CD4-positive, alpha-beta memory T cell (primary cell): ENCODE measurements at places on chromosomes 13 and 19. TPM values are rescaled to one million over a fixed set of nuclear protein-coding genes. Genes with fewer than 3 reads are reported as not detected.

Gene ZNF667
- 0.23 TPM for polyA plus RNA-seq

Gene IGFL3
- not detected for polyA plus RNA-seq

Gene FCER2
- polyA plus RNA-seq = not detected

Gene ZNF728
- polyA plus RNA-seq = not detected

Gene NAT14
- 2.6 TPM for polyA plus RNA-seq

GRCh38 chr13:28171266-28171665 lies 32.9 kb downstream of the PAN3 start:
- no peaks in the 10 kb centered on the region for H3K27me3 ChIP-seq
- H3K27ac ChIP-seq = no peak overlapping the region
- peaks cover 14% of the 10 kb centered on the region for H3K4me1 ChIP-seq
- DNase-seq = no peak
- no peak overlapping the region for H3K4me3 ChIP-seq

DNA sequence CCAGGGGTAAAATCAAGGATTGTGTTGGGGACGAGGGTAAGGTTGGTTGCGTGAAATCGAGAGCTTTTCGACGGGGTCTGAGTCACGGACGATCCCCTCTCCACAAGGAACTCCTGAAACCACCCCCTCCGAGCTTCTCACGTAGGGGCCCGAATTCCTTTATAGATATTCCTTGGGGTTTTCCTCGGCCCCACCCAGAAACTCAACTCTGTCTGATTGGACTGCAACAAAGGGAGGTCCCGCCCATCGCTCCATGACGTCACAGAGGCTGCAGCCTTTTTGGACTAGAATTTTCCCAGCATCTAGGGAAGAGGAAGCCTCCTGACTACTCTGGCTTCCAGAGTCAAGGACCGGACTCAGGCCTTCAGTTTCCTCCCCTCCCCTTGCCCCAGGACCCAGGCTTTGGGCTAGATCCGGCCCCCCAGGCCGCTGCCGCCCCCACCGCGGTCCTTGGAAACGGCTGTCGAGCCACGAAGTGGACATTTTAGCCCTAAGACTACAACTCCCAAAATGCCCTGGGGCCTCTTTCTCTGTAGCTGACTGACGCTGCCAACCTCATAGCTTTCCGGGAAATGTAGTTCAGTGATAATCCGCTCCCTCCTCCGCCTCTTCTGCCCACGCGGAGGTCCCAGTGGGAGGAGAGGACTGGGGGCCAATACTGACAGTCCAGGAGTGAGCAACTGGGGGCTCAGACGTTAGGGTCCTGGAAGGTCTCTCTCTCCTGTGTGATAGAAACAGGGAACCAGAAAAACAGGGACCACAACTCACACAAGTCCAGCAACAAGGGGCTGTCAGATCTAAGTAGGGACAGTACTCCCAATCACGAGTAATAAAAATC lies at the start of gene IZUMO1:
Gene IZUMO1, minus strand, starts transcription at position 172 of the 838 bp plus-strand sequence. CDS start 1,050 bp downstream, outside the sequence.
- peaks cover 5% of the 10 kb centered on the region for H3K27me3 ChIP-seq
- no peak within 1 kb of the TSS for H3K27ac ChIP-seq
- H3K36me3 ChIP-seq = no peaks in the 10 kb centered on the region
- peak; percentile 46 for DNase-seq
- peaks cover 12% of the 10 kb centered on the region for H3K4me1 ChIP-seq
- no peak within 1 kb of the TSS for H3K4me3 ChIP-seq

DNA sequence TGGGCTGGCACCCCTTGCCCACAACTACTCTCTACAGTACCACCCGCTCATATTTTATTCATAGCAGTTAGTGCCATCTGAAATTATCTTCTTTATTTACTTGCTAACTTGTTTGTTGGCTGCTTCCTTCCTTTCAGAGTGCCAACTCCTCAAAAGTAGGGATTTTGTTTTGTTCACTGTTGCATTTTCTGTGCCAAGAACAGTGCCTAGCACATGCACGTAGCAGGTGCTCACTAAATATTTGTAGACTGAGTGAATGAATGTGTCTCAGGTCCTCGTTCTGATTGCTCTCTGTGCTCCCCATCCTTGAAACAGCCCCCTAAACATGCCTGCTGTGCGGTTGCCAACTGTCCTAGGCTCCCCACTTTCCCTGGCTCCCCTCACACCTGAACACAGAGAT lies 1.5 kb downstream of the GIPC1 start:
- H3K4me3 ChIP-seq = no peak overlapping the region
- DNase-seq = no peak
- H3K27ac ChIP-seq = peak overlapping the region; percentile 63
- no peaks in the 10 kb centered on the region for H3K36me3 ChIP-seq
- peaks cover 27% of the 10 kb centered on the region for H3K4me1 ChIP-seq

DNA sequence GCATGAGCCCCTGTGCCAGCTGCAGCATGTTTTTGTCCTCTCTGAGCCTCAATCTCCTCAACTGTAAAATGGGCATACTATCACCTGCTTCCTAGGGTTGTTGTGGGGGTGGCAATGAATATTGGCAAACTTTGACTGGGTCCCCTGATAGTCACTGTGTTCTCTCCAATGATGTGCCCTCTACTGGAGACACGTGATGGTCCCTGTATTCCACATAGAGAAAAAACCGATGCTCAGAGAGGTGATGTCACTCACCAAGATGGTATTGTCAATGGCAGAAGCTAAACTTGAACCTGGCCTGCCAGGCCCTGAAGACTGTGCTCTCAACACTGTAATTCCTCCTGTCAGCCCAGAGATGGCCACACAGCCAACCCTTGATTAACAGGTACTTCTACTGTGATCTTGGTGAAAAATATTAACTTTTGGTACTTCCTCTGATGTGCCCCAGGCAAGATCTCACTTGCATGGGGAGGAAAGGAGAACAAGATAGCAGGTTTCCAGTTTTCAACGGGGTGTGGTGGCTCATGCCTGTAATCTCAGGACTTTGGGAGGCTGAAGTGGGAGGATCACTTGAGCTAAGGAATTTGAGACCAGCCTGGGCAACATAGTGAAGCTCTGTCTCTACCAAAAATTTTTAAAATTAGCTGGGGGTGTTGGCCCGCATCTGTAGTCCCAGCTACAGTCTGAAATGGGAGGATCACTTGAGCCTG lies 3.6 kb downstream of the CEACAM20 start:
- H3K4me3 ChIP-seq = no peak overlapping the region
- H3K4me1 ChIP-seq = no peaks in the 10 kb centered on the region
- H3K36me3 ChIP-seq = no peaks in the 10 kb centered on the region
- no peaks in the 10 kb centered on the region for H3K27me3 ChIP-seq

DNA sequence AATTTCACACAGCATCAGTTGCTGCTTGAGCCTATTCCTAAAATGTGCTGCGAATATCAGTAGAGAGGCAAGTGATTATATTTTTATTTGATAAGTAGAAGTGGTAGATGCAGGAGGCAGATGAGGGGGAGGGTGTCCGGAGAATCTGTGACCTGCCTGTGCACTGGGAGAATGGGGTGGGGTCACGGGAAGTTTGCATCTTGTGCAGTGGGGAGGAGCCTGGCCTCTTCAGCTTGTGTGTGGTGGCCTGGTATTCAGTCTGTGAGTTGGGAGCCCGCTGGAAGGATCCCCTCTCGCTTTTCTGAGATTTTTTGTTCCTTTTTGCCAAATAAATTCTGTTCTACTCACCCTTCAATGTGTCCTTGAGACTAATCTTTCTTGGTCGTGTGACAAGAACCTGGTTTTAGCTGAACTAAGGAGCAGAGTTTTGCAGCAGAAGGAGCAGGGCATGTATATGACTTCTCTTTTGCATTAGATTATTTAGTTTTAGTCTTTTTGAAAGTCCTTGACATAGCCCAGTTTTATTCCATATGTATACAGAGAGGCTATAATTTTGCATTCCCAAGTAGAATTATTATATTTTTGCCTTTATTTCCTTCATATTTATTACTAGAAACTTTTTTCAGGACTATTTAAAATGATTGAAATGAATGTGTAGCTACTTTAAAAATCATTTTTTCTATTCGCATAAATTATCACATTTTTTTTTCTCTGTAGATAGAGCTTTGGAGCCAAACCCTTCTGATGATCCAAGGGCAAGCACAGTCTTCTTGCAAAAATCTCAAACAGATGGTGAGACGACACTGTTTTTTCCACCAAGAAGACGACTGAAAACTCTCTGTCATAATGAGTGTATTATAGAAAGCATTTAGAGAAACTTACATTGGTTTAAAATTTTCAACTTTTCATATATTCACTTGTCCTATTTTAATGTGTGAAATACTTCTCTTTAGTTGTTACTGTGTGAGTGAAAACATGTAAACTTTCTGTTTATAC lies 1257.2 kb downstream of the UQCRFS1 start:
- H3K4me1 ChIP-seq = no peaks in the 10 kb centered on the region
- H3K27ac ChIP-seq = no peak overlapping the region
- H3K36me3 ChIP-seq = no peaks in the 10 kb centered on the region
- no peaks in the 10 kb centered on the region for H3K27me3 ChIP-seq

GRCh38 chr13:109346060-109346459 lies 440.3 kb downstream of the IRS2 start:
- no peaks in the 10 kb centered on the region for H3K36me3 ChIP-seq
- H3K4me3 ChIP-seq = no peak overlapping the region
- no peak for DNase-seq
- H3K27ac ChIP-seq = no peak overlapping the region

DNA sequence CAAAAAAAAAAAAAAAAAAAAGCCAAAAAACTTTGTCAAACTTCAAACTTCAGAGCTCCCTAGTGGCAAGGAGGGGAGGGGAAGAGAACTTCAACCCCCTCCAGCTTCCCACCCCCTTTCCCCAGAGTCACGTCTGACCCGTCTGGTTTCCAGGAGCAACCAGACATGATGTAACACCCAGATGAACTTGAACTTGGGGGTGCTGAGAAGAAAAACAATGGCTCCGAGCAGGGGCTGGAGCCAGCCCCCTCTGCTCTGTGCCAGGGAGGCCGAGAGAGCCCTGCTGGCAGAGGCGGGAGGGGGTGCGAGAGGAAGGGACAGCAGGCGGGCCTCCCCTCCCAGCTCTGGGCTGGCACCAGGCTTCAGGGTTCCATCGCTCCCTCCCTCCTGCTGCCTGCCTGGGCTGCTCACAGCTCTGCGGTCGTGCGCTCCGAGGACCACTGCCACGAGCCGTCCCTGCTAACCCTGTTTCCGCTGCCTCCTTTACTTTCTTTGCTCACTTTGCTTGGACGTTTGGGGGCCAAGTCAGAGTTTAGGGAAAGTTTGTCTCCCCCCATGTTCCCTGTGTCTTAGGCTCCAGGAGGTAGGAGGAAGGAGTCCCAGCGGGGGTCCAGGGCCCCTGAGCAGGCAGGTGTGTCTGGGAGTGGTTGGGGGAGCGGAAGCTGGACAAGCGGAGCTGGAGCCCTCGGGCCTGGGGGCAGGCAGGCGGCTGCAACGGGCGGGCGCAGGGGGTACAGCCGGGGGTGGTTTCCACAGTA lies 11.1 kb downstream of the LYL1 start:
- no peak overlapping the region for H3K4me3 ChIP-seq
- peaks cover 6% of the 10 kb centered on the region for H3K27me3 ChIP-seq
- no peaks in the 10 kb centered on the region for H3K36me3 ChIP-seq
- no peak overlapping the region for H3K27ac ChIP-seq

DNA sequence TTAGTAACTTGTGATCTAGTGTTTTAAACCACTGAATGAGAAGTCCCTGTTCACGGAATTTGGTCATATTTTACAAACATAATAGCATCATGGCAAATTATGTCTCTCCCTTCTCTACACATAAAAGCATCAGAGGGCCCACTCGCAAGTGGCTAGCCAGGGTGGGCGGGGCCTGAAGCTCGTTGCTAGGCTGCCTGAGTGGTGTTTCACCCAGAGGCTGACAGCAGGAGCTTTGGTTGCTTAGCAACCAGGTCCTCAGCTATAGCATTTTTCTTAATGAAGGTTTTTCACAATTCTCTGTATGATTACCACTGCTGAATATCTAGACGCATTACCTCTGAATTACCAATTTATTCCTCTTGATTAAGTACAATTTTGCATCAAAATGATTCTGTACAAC lies 126.5 kb downstream of the NALCN start:
- DNase-seq = no peak
- no peaks in the 10 kb centered on the region for H3K4me1 ChIP-seq

DNA sequence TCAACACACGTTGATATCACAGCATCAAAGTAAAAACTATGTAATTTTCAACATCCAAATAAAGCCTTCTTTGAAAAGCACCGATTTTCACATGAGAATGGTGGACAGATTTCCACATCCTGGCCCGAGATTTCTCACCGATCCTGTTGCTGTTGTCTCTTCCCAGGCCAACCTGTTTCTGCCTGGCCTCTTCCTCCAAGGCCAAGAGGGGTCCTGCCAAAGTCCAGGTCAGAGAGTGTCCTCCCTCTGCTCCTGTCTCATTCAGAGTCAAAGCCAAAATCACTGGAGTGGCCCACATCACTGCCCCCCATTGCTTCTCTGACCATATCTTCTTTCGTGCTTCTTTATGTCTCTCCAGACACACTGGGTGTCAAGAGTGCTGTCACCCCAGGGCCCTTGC lies 49.5 kb downstream of the CHST8 start:
- DNase-seq = no peak
- H3K36me3 ChIP-seq = no peaks in the 10 kb centered on the region
- no peaks in the 10 kb centered on the region for H3K27me3 ChIP-seq
- H3K27ac ChIP-seq = no peak overlapping the region
- H3K4me1 ChIP-seq = no peaks in the 10 kb centered on the region

DNA sequence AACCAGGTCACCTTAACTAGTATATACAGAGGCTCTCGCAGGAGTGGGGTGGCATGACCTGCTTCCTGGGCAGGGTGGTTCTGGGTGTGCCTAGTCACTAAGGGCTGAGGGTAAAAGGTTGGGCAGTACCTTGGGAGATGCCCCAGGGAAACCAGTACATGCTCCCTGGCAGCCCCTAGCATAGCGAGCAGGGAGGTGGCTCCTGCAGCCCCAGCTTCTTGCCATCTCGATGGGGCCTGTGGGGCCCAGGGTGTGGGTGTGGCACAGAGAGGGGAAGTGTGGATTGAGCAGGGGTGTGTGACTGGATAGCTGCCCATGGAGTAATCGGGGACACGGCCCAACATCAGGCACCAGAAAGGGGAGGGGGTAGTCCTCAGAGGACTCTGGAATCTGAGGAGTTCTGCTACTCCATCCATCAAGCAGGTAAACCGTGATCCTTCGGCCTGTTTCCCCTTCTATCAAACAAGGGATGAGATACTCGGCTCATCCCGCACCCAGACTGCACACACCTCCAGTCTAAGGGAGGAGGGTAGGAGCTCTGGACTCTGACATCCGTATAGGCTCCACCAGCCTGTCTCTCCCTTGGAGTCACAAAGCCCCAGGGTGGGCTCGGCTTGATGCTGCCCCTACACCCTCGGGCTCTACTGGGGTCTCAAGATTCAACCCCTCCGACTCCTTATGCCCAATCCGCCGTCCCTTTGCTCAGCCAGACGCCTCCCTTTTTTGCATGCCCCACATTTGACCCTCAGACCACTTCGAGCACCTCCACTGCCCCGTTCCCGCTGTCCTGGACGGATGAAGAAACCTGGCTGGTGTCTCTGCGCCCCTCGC lies 1.1 kb downstream of the ZBTB45 start:
- H3K36me3 ChIP-seq = peaks cover 13% of the 10 kb centered on the region
- DNase-seq = no peak
- peak overlapping the region; percentile 82 for H3K27ac ChIP-seq
- H3K4me1 ChIP-seq = peaks cover 36% of the 10 kb centered on the region
- H3K4me3 ChIP-seq = peak overlapping the region; percentile 88

- H3K4me1 ChIP-seq = no peaks in the 10 kb centered on the region
- no peak overlapping the region for H3K4me3 ChIP-seq
- no peaks in the 10 kb centered on the region for H3K27me3 ChIP-seq
- H3K27ac ChIP-seq = no peak overlapping the region
- no peaks in the 10 kb centered on the region for H3K36me3 ChIP-seq
- DNase-seq = no peak
Observed at GRCh38 chr13:110925023-110925612, 10.2 kb upstream of the ANKRD10 start.
